Vagina (tissue), 2 donors: ENCODE measurements at places on chromosomes 1 and 21.

- H3K27me3 ChIP-seq = no peaks in the 10 kb centered on the region
- no peaks in the 10 kb centered on the region for H3K36me3 ChIP-seq
- no peak overlapping the region for H3K27ac ChIP-seq
- H3K4me3 ChIP-seq = no peak overlapping the region
Observed at GRCh38 chr21:27590271-27590670, 623.4 kb upstream of the ADAMTS5 start.

DNA sequence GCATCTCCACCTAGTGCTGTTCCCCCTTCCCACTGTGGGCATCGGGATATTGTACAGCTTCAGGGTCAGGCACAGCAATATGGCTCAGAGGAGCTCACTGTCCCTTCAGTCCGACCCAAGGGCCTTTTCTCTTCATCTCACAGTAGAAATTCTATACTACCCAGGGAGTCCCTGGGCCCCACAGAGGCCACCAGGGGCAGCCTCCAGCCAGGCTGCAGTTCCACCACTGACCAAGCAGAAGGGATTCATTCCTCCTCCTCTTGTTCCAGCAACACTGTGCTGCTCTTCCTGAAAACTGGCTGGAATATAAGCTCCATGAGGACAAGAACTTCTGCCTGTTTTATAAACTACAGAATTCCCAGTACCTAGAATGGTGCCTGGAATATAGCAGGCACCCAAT lies 70.5 kb downstream of the CD34 start:
- H3K36me3 ChIP-seq = peaks cover 8% of the 10 kb centered on the region
- H3K27me3 ChIP-seq = no peaks in the 10 kb centered on the region
- H3K4me3 ChIP-seq = no peak overlapping the region
- DNase-seq = no peak
- H3K4me1 ChIP-seq = peaks cover 88% of the 10 kb centered on the region
- peak overlapping the region; percentile 33 for H3K27ac ChIP-seq

- no peak for DNase-seq
- H3K36me3 ChIP-seq = no peaks in the 10 kb centered on the region
Observed at GRCh38 chr1:43763497-43763973, 56.2 kb downstream of the ST3GAL3 start.

GRCh38 chr1:112061901-112062320 lies 72.4 kb upstream of the KCND3 start:
- no peak for DNase-seq
- peaks cover 9% of the 10 kb centered on the region for H3K4me1 ChIP-seq
- H3K36me3 ChIP-seq = no peaks in the 10 kb centered on the region
- H3K4me3 ChIP-seq = no peak overlapping the region

GRCh38 chr1:10667861-10668761 lies 128.3 kb downstream of the CASZ1 start:
- peaks cover 34% of the 10 kb centered on the region for H3K4me1 ChIP-seq
- no peak overlapping the region for H3K27ac ChIP-seq
- H3K27me3 ChIP-seq = no peaks in the 10 kb centered on the region
- DNase-seq = no peak

DNA sequence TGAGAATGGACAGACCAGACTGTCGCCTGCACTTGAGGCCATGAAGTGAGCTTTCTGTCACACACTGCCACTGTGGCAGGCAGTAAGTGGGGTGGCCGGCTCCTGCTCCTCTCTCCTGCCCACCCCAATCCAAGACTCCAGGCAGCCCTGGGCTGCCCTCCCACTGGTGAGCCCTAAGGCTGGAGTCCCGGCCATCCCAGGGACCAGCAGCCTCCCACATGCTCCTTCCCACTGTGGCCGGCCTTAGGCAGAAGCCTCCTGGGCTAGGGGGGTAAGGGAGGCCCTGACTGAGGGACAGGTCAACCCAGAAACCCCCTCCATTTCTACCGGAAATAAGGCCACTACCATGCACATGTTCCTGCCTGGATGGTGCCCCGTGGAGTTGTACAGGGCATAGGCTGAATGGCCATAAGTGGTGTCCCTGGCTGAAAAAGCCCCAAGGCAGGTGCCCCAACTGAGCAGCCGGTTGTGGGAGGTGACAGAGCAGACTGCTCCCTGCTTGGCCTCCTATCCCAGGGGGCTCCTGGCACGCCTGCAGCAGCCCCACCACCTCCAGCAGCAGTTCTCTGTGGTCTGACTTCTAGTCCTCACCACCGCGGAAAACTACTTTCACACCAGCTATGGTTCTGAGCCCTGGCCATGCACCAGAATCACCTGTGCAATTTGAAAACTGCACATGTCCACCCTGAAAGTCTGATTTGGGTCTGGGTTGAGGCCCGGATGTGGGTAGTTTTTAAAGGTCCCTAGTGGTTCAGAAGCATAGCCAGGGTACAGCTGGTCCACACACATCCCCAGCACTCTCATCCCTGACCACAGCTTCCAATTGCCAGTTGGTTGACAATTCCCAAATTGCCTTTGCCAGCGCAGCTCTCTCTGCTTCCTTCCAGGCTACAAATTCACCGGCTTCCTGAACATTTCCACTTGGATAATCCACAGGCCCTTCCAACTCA lies 1.6 kb upstream of the ARTN start:
- no peaks in the 10 kb centered on the region for H3K36me3 ChIP-seq
- no peak for DNase-seq
- no peak overlapping the region for H3K4me3 ChIP-seq
- peaks cover 54% of the 10 kb centered on the region for H3K4me1 ChIP-seq
- H3K27ac ChIP-seq = no peak overlapping the region
- no peaks in the 10 kb centered on the region for H3K27me3 ChIP-seq

- no peaks in the 10 kb centered on the region for H3K27me3 ChIP-seq
- H3K36me3 ChIP-seq = no peaks in the 10 kb centered on the region
- no peak overlapping the region for H3K4me3 ChIP-seq
- H3K4me1 ChIP-seq = no peaks in the 10 kb centered on the region
- no peak overlapping the region for H3K27ac ChIP-seq
- DNase-seq = no peak
Observed at GRCh38 chr1:81463936-81464837, 336.5 kb upstream of the ADGRL2 start.
